ENCODE measurements at places on chromosomes 7 and 10. TPM values are rescaled to one million over a fixed set of nuclear protein-coding genes. Genes with fewer than 3 reads are reported as not detected.
A peak's percentile ranks its signal among the peaks of the same experiment; 100 is the strongest.

Gene LRRN3
- total RNA-seq, result 0.17 TPM

DNA sequence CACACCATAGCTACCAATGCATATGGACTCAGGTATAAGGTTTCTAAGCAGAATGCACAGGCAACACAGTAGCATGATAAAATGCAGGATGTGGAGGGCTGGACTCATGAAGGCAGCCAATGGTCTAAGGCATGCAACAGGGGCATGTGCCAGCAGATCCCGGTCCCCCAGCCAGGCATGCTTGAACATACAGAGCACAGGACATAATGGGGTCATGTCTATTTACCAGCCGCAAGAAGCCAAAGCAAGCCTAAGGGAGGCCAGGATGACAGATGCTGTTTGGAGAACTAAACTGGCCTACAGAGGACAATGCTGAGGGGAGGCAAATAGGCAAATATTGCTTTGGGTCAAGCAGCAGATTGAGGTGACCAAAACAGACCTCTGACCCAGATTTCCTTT is 60.0 kb upstream of the PDLIM1 start:
- H3K36me3 ChIP-seq, result no peaks in the 10 kb centered on the region
- no peak overlapping the region for H3K4me3 ChIP-seq
- DNase-seq, result no peak
- no peaks in the 10 kb centered on the region for H3K27me3 ChIP-seq
- peak overlapping the region; percentile 56 for H3K27ac ChIP-seq

DNA sequence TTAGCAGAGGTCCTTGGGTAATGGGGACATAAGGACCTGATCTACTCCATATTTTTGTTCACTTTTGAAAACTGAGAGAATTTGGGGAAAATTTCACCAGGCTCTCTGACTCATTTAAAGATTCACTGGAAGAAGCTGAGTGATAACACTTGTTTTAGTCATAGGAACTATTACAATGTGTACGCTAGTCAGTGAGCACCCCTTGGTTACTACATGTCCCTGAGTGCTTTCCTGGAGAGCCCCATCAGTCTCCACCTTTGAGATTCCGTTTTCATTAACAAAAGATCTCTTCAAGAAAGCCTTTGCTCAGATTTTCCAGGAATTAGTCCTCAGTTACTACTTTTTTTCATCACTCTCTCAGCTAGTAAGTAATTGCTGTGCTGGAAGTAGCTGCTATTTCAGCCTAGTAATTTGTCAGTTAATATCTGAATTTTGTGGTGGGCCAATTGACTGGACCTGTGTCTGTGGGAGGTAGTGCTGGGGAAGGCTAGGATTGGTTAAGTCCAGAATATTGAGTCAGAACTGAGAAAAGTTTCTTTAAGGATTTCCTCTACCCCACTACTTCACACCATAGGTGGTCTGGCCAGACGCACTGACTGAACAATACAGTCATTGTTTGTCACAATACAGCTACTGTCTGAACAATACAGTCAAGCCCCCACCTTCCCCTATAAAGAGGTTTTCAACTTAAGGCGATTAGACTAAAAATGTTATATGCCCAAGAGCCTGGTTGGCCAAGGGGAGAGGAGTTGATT is 235.0 kb downstream of the CCDC7 start:
- no peaks in the 10 kb centered on the region for H3K36me3 ChIP-seq
- H3K4me1 ChIP-seq, result no peaks in the 10 kb centered on the region
- H3K27ac ChIP-seq, result no peak overlapping the region
- H3K27me3 ChIP-seq, result no peaks in the 10 kb centered on the region
- H3K4me3 ChIP-seq, result no peak overlapping the region

- H3K27me3 ChIP-seq, result no peaks in the 10 kb centered on the region
- no peak for DNase-seq
- no peaks in the 10 kb centered on the region for H3K36me3 ChIP-seq
Measured at GRCh38 chr10:23610626-23611307, 171.9 kb downstream of the OTUD1 start.

- H3K27me3 ChIP-seq, result no peaks in the 10 kb centered on the region
- no peaks in the 10 kb centered on the region for H3K4me1 ChIP-seq
- DNase-seq, result no peak
Measured at GRCh38 chr7:857661-858060, 18.7 kb upstream of the GET4 start.

DNA sequence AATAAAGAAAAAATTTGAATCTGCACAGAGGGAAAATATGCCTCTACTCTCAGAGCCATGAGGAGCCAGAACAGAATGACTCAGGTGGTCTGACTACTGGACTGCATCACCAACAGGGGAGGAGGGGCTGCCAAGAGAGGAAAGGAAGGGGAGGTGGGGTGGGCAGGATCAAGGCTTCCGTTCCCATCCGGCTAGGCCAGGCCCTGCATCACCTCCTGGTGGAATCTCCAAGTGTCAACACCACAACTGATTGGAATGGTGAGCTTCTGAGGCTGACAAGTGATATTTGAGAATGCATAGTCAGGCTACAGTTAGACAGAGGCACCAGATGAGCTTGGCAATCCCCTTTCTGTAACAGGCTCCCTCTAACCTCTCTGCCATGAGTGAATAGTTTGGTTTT is 10.4 kb upstream of the GPR26 start:
- no peaks in the 10 kb centered on the region for H3K36me3 ChIP-seq
- H3K4me1 ChIP-seq, result no peaks in the 10 kb centered on the region
- H3K27ac ChIP-seq, result no peak overlapping the region

Gene GHRHR
- total RNA-seq, result not detected

GRCh38 chr10:91220954-91221675 is 652 bp downstream of the PCGF5 start:
- no peak for DNase-seq
- no peaks in the 10 kb centered on the region for H3K36me3 ChIP-seq
- H3K4me3 ChIP-seq, result peak overlapping the region; percentile 92
- peaks cover 56% of the 10 kb centered on the region for H3K4me1 ChIP-seq
- peak overlapping the region; percentile 95 for H3K27ac ChIP-seq
- no peaks in the 10 kb centered on the region for H3K27me3 ChIP-seq

DNA sequence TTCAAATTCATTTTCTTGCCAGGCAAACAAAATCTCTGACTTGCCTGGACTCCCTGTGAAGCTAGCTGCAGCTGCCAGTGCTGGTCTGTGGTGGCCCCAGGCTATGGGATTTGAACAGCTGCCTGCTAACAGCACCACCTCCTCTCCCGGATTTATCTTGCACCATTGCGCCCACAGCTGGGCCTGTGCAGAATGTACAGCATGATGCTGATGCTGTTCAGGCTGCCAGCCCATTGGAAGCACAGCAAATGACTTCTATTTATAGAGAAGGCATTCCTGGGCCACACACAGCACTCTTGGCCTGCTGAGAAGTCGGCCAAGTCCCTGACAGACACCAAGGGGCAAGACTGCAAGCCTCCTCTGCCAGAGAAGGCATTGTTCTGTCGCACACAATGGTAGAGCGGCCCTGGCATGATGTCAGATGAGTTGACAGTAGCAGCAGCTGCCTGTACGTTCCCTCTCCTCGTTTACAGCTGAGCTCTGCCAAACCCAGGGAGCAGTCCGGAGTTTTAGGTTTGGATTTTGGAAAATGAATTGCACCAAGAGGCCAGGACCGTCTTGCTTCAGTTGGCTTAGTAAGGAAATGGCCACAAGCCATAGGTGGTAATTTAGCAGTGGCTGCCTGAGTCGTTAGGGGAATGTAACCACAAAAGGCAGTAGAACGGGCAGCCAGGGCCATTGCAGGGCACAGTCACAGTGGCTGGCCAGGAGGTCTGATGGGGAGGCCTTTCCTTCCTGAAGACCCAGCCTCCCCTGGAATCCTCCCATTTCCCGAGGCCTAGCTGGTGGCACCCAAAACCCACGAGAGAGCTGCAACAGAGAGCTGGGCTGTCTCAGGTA is 38.5 kb downstream of the MTURN start:
- DNase-seq, result no peak
- H3K4me3 ChIP-seq, result no peak overlapping the region
- H3K27ac ChIP-seq, result no peak overlapping the region
- H3K4me1 ChIP-seq, result no peaks in the 10 kb centered on the region

Gene PRF1
- total RNA-seq, result 56.8 TPM

DNA sequence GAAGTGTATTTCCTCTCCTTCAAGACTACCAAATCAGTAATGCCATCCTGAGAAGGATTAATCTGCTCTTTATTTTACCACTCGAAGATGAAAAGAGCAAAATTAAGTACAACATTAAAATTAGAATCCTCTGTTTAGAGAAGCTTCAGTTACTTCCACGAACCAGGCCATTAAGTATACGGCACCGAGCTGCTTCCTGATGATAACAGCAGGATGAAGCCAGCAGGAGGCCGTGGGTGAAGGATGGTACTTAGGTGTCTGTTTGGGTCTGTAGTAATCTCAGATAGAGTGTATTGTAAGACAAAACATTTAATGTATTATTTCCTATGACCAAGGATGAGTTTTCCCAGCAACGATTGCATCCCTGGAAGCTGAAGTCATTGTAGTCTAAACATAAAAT is 362.8 kb downstream of the SFMBT2 start:
- no peak overlapping the region for H3K27ac ChIP-seq
- H3K4me3 ChIP-seq, result no peak overlapping the region
- H3K36me3 ChIP-seq, result no peaks in the 10 kb centered on the region
- DNase-seq, result no peak
- no peaks in the 10 kb centered on the region for H3K27me3 ChIP-seq
- peaks cover 5% of the 10 kb centered on the region for H3K4me1 ChIP-seq

Gene CACNA2D1
- total RNA-seq, result 12.3 TPM

DNA sequence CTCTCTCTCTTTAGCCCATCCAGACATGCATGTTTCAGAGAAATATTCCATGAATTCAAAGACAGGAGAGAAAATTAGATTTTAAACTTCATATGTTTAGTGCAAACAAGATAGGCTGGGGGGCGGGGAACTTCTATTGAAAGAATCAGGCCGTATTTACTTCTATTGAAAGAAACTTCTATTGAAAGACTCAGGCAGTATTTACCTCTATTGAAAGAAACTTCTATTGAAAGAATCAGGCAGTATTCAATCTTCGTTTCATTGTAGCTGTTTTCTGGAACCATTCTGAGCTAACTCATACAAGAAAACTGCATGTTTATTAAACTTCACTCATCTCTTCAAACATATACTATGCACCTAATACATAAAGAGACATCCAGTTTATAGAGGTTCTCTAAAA is 123.1 kb downstream of the TYW1B start:
- H3K4me3 ChIP-seq, result no peak overlapping the region
- no peak overlapping the region for H3K27ac ChIP-seq
- no peak for DNase-seq
- no peaks in the 10 kb centered on the region for H3K27me3 ChIP-seq

DNA sequence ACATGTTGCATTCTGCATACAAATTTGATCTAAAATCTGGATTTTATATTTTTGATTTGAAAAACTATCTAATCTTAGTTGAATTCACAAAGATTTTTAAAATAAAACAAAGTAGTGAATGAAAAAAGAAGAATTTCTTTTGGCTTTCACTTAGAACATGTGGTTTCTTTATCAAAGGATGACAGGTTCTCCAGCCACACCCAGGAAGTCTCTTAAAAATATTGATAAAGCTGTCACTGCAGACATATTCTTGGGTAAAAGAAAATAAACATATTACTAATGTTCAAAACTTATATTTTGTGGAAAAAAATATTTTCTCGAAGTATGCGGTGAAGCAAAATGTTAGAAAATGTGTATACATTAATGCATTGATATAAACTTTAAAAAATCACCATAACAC is 44.3 kb downstream of the ARL4A start:
- H3K4me3 ChIP-seq, result no peak overlapping the region
- H3K4me1 ChIP-seq, result no peaks in the 10 kb centered on the region
- H3K36me3 ChIP-seq, result no peaks in the 10 kb centered on the region
- no peak overlapping the region for H3K27ac ChIP-seq
- no peak for DNase-seq

- H3K27me3 ChIP-seq, result peaks cover 4% of the 10 kb centered on the region
- DNase-seq, result no peak
- H3K36me3 ChIP-seq, result no peaks in the 10 kb centered on the region
- H3K4me1 ChIP-seq, result peaks cover 33% of the 10 kb centered on the region
Measured at GRCh38 chr7:128833946-128834325, 3.7 kb downstream of the FLNC start.

- no peaks in the 10 kb centered on the region for H3K4me1 ChIP-seq
- H3K36me3 ChIP-seq, result no peaks in the 10 kb centered on the region
- DNase-seq, result no peak
- no peak overlapping the region for H3K4me3 ChIP-seq
Measured at GRCh38 chr7:104845557-104845956, 168.4 kb upstream of the KMT2E start.

DNA sequence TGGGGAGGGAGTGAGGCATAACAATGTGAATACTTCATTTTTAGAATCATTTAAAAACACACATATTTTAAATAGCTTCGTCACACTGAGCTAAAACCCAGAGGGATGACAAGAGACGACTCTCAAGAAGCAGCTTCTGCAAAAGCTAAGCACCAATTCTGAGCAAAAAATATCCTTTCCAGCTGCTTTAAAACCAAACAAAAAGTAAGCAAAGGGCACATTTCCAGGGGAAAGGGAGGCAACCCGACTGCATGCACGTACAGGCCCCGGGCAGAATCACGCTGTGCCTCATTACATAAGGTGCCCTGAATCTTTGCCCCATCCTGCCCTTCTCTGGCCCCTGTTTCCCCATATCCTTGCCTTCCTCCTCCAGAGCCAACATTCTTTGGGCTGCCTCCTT is 78.4 kb downstream of the DGKI start:
- no peak overlapping the region for H3K27ac ChIP-seq
- H3K4me3 ChIP-seq, result no peak overlapping the region
- H3K36me3 ChIP-seq, result no peaks in the 10 kb centered on the region
- no peak for DNase-seq
- no peaks in the 10 kb centered on the region for H3K27me3 ChIP-seq

DNA sequence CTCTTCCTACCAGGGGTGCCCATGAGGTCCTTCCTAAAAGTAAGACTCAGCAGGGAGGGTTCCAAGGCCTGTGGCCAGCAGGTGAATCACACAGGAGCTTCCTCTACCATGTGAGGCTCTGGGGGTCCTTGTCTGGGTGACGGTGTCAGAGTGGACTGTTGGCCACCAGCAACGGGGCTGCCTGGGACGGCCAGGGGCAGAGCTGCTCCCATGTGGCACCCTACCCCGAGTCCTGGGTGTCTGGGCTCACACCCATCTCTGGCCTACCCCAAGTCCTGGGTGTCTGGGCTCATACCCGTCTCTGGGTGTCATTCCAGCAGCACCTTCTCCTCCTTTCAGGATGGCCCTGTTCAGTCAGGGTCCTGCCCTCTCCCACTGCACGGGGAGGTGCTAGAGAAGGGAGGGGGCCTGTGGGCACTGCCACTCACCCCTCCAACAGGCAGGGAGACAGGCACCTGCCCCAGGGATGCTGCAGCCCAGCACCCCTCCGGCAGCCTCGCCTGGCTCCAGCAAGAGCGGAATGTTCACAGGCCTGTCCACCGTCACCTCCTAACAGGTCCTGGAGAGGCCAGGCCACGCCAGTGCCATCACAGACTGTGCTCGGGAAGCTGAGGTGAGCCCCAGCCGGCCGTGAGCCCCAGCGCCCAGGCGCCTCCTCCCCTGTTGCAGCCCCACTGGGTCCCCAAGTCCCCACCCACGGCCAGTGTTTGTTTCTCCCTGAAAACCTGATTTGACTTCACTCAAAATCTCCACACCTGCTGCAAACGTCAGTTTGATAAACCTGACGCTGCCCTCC is 143.7 kb downstream of the PTPRN2 start:
- H3K4me1 ChIP-seq, result no peaks in the 10 kb centered on the region
- no peaks in the 10 kb centered on the region for H3K27me3 ChIP-seq
- DNase-seq, result no peak
- no peaks in the 10 kb centered on the region for H3K36me3 ChIP-seq

Gene FAM13C
- total RNA-seq, result 13.9 TPM

Gene CHPF2
- total RNA-seq, result 41.8 TPM

Gene VWDE
- 0.65 TPM for total RNA-seq

Measured in spleen (tissue), 13 donors.